ENCODE measurements at places on chromosomes 2 and 18.

- DNase-seq, result no peak
Measured at GRCh38 chr2:8059255-8059654, 622.6 kb upstream of the ID2 start.

DNA sequence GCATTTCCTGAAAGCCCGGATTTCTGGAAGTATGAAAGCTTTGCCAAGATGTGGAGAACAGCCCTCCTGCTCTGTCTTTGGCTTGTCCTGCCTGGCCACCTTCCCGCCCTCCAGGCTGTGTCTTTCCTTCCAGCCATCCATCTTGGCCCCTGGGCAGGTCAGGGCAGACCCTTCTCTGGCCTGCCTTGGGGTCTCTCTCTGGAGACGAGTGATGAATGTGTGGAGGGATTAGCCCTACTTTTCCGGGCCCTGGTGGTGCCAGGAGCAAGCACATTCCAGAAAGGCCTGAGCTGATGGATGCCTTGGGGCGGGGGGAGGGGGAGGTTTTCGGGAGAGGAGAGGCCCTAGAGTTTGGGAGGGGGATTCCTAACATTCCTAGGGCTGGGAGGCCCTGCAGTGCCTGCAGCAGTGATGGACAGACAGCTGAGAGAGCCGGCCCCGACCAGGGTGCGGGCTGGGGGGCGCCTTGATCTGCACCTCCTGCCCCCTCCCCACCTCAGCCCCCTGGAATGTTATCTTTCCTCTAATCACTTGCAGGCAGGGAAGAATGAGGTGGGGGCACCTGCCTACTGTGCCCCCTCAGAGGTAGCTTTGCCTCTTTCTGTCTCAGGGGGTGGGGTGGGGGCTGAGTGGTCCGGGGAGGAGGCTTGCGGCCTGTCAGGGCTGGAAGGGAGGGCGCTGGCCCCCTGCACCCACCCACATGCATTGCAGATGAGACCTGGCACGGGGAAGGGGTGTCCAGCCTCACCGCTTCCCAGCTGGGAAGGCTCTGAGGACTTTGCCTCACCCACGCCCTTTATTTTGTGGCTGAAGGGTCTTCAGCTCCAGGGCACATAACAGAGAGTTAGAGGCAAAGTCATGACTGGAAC, 156.2 kb downstream of the DDX1 start:
- DNase-seq, result peak; percentile 92

GRCh38 chr18:50143294-50143693, 51.7 kb downstream of the MYO5B start:
- DNase-seq, result no peak

- no peak for DNase-seq
Measured at GRCh38 chr18:32966141-32966540, 193.3 kb upstream of the KLHL14 start.

GRCh38 chr2:187224989-187225388, 223.1 kb downstream of the CALCRL start:
- DNase-seq, result peak; percentile 58

DNA sequence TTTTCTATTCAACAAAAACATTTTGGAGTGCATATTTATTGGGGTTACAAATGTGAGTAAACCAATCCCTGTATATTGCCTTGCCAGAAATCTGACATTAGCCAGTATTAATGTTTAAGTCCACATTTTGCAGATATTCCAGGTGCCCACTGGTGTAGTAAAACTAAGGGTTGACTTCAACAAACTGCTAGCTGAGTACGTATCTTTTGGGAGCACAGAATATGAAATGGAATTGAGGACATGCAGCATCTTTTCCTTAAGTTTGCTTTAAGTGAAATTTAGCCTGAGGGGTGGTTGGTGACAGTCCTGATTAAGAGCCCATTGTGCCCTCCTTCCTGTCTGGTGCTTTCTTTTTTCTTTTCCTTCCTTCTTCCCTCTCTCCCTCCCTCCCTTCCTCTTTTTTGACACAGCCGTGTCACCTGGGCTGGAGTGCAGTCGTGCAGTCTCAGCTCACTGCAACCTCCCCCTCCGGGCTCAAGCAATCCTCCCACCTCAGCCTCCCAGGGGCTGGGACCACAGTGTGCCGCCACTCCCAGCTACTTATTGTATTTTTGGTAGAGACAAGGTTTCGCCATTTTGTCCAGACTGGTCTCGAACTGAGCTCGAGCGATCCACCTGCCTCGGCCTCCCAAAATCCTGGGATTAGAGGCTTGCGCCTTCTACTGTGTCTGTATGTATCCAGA, 1.6 kb downstream of the NUP35 start:
- DNase-seq, result no peak

- no peak for DNase-seq
Measured at GRCh38 chr2:98823196-98824170, 92.6 kb upstream of the MGAT4A start.

DNA sequence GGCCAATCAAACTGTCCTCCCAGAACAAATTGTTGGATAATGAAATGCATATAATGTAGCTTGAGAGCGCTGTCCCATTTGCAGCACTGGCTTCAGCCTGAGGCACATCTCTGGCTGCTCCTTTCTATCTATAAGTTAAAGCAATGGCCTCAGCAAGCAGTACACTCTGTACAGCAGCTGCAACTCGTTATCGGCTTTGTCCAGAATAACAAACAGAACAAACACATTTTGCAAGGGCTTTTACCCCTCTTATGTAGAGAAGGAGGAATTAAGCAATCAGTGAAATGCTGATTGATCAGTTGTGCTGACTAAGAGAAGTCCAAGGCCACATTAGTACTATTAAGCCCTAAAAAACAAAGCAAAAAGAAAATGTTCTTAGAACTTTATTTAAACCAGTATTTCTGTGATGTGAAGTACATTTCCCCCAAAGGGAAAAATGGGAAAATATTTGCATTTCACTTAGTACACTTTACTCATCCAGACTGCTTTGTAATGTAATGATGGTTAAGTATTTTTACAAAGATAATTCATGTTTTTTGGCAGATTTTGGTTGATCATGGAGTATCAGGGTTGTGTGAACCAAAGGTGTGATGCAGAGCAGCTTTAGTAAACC, 15.0 kb upstream of the CPS1 start:
- DNase-seq, result no peak

DNA sequence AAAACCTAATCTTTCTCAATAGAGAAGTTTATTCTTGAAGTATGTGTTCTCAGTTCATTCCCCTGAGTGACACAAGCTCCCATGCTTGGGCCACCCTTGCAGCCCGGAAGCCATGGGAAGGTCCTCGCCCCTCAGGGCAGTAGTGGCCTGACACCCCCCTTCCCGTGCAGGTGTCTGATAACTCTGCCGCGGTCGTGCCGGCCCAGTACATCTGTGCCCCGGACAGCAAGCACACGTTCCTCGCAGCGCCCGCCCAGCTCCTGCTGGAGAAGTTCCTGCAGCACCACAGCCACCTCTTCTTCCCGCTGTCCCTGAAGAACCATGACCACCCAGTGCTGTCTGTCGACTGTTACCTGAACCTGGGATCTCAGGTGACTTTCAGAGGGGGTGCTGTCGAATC, 32.4 kb downstream of the NTSR2 start:
- DNase-seq, result no peak

- no peak for DNase-seq
Measured at GRCh38 chr2:166413255-166413654, 37.5 kb upstream of the SCN9A start.

DNA sequence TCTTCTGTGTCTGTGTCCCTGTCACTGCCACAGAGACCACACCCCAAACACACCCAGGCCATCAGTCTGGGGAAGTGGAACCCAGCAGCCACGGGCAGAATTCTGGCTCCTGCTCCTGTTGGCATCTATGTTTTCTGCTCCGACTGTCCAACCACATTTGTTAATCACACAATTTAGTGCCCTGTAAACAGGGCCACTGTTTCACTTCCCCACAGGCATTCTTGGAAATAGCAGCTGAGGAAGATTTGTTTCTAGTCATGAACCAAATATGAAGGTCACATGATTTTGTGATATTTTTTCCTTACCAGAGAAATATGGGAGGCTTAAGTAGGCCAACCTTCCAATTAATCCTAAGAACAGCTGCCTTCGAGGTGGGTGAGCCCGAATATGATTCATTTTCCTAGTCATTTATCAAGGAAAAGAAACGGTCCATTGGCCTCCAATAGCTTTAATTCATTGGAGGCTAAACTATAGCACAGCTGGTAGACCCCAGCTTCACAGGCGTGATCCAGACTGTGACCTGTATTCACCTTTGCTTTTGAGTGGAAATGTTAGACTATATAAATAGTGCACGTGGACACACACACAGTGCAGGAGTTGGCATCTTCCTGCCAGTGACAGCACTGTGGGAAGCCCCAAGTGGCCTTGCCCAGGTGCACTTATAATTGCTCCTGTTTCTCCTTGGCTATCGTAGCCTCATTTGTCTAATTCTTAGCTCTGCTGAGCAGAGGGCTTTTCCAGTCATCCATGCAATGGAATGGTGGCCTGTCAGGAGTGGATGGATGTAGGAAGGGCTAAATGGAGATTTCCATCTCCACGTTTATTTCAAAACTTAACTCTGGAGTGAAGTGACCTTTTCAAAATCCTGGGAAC, 267.9 kb downstream of the LPIN1 start:
- no peak for DNase-seq
